ENCODE measurements at places on chromosomes 2 and 18. TPM values are rescaled to one million over a fixed set of nuclear protein-coding genes. Genes with fewer than 3 reads are reported as not detected.

The COBLL1 gene
- total RNA-seq = 8.9 TPM

The AQP12A gene
- total RNA-seq = not detected

The SLC19A3 gene
- total RNA-seq = not detected

The MYCN gene
- 0.54 TPM for total RNA-seq

The OST4 gene
- 369 TPM for total RNA-seq

The ADD2 gene
- not detected for total RNA-seq

The GAD1 gene
- not detected for total RNA-seq

The ANKRD29 gene
- not detected for total RNA-seq

The CYP26B1 gene
- total RNA-seq = 0.89 TPM

The MOCOS gene
- 5.5 TPM for total RNA-seq

The DHX57 gene
- 24.6 TPM for total RNA-seq

The CLEC4F gene
- not detected for total RNA-seq

The FBXO48 gene
- total RNA-seq = 0.81 TPM

The MPP4 gene
- 0.83 TPM for total RNA-seq

The UGT1A5 gene
- total RNA-seq = not detected

The LPIN2 gene
- 34.8 TPM for total RNA-seq

The LGALSL gene
- 7.4 TPM for total RNA-seq

The RGPD5 gene
- 38.1 TPM for total RNA-seq

The CELF4 gene
- total RNA-seq = not detected

The TCF23 gene
- not detected for total RNA-seq

The CD226 gene
- total RNA-seq = 0.46 TPM

The COLEC12 gene
- total RNA-seq = 113 TPM

The FOXI3 gene
- not detected for total RNA-seq

The RESP18 gene
- total RNA-seq = not detected

The TRAK2 gene
- 38.7 TPM for total RNA-seq

The SCN3A gene
- total RNA-seq = not detected

The ANKRD30BL gene
- not detected for total RNA-seq

The CCDC178 gene
- total RNA-seq = not detected

The DNER gene
- 0.19 TPM for total RNA-seq

The CCDC102B gene
- 18.9 TPM for total RNA-seq

The GKN2 gene
- not detected for total RNA-seq

The SLC30A3 gene
- not detected for total RNA-seq

The ARL5A gene
- total RNA-seq = 41.6 TPM

The MYO1B gene
- total RNA-seq = 91.1 TPM

The RAD51AP2 gene
- total RNA-seq = not detected

The TWIST2 gene
- 6.3 TPM for total RNA-seq

The SDC1 gene
- 11.6 TPM for total RNA-seq

The MFSD2B gene
- total RNA-seq = not detected

The OXER1 gene
- total RNA-seq = not detected

The SMC6 gene
- 21.3 TPM for total RNA-seq

The NCKAP5 gene
- total RNA-seq = 0.46 TPM
